Fibroblast of skin of right biceps (primary cell): ENCODE measurements at places on chromosomes 1 and 21.
A peak's percentile ranks its signal among the peaks of the same experiment; 100 is the strongest.

DNA sequence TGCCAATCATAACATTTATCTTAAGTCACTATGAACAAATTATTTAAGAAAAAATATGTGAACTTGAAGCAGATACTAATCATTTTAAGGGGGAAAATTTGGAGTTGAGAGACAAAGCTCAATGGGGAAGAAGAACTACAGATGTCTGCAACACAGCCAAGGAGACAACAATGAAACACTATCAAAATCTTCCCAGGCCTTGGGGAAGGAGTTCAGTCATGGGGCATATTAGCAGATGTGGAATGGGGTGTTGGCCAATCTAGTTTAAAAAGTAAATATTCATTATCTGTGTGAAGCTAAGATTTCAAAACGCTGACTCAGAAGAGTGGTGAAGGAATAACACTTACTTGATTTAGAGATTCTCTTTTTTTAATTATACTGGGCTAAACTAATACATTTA is 671.6 kb upstream of the ZP4 start:
- peak; percentile 55 for DNase-seq

- DNase-seq = no peak
These were observed 46.8 kb upstream of the COX20 start for GRCh38 chr1:244788493-244789275.

- no peak for DNase-seq
These were observed 187.1 kb upstream of the COA6 start for GRCh38 chr1:234186037-234186688.

- no peak for DNase-seq
These were observed 490.1 kb downstream of the NEGR1 start for GRCh38 chr1:71792264-71792663.

DNA sequence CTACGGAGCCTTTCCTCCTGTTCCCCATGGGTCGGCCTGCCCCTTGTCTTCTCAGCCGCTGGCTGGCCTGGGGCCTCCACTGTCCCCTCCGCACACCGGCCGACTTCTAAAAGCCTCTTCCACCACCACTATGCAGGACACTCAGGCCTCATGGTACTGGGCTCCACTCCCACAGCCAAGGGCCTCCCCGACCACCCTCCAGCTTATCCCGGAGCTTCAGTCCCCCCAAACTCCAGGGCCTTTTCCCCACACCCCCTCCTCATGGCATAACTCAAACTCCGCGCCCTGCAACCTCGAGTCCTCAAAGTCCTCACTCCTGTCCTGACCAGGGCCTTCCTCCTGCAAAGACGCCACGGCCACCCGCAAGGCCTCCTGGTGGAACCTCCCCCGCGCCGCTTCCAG is 2.0 kb downstream of the LRRC41 start:
- no peak for DNase-seq

DNA sequence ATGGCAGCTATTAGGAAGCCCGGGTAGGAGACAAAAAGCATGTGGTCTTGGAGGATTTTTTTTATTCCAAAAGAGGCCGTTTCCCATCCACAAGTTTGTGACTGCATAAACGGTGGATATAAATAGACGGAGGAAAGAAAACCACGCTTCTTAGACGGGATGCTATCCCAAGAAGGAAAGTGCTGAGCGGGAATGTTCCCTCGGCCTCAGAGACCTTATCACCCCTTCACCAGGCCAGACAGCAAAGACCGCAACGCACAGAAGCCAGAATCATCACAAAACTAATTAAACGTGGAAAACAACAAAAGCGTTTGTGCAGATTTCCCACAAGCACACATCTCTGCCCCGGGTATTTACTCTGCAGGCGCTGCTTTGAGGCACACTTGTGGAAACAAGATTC is 43.2 kb downstream of the HLCS start:
- peak; percentile 34 for DNase-seq

GRCh38 chr1:84434801-84435549 is 36.7 kb downstream of the DNASE2B start:
- DNase-seq = no peak
